ENCODE measurements at places on chromosomes 12 and 14. TPM values are rescaled to one million over a fixed set of nuclear protein-coding genes. Genes with fewer than 3 reads are reported as not detected.

GRCh38 chr12:91103624-91104023, 7.7 kb downstream of the LUM start:
- no peaks in the 10 kb centered on the region for H3K4me1 ChIP-seq
- no peaks in the 10 kb centered on the region for H3K36me3 ChIP-seq
- no peak for DNase-seq
- no peak overlapping the region for H3K4me3 ChIP-seq
- no peaks in the 10 kb centered on the region for H3K27me3 ChIP-seq

- H3K36me3 ChIP-seq = no peaks in the 10 kb centered on the region
- no peak for DNase-seq
- H3K27me3 ChIP-seq = no peaks in the 10 kb centered on the region
- H3K4me3 ChIP-seq = no peak overlapping the region
- no peak overlapping the region for H3K27ac ChIP-seq
These were observed 406.6 kb upstream of the SYT1 start for GRCh38 chr12:78457938-78458337.

- H3K27me3 ChIP-seq = no peaks in the 10 kb centered on the region
- H3K27ac ChIP-seq = no peak overlapping the region
- H3K4me1 ChIP-seq = no peaks in the 10 kb centered on the region
These were observed 177.8 kb upstream of the EGLN3 start for GRCh38 chr14:34128665-34129064.

GRCh38 chr12:127774828-127775227, 492.1 kb upstream of the TMEM132C start:
- H3K4me3 ChIP-seq = no peak overlapping the region
- no peaks in the 10 kb centered on the region for H3K36me3 ChIP-seq
- H3K27ac ChIP-seq = no peak overlapping the region

DNA sequence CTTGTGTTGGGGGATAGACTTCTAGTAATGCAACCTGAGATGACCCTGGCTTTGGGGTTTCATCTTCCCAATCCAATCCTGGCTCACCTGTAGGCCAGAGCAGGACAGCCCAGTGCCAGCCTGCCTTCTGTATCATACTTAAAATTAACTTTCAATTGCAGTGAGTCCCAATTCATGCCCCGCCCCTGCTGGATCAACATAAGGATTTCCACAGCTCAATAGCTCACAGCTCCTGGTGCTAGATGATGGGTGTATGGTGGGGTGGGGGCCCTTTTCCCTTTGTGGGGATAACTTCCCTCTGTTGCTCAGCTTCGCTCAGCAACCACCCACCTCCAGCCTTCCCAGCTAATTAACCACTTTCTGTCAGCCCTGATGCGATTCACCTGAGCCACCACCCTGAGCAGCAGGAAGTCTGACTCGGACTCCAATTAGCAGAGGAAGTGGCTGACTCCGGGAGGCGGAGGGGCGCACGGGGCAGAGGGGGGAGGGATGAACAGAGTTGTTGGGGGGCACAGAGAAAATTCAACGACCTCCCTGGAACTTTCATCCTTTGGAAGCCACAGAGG, 24.3 kb upstream of the CHGA start:
- peaks cover 26% of the 10 kb centered on the region for H3K27me3 ChIP-seq
- no peak overlapping the region for H3K27ac ChIP-seq
- no peak overlapping the region for H3K4me3 ChIP-seq
- H3K4me1 ChIP-seq = no peaks in the 10 kb centered on the region
- H3K36me3 ChIP-seq = no peaks in the 10 kb centered on the region
- DNase-seq = no peak

GRCh38 chr14:61355892-61356325, 34.5 kb downstream of the PRKCH start:
- no peaks in the 10 kb centered on the region for H3K27me3 ChIP-seq
- H3K27ac ChIP-seq = no peak overlapping the region
- no peaks in the 10 kb centered on the region for H3K36me3 ChIP-seq
- no peak overlapping the region for H3K4me3 ChIP-seq

GRCh38 chr12:57850854-57851430, 4.4 kb upstream of the CTDSP2 start:
- no peaks in the 10 kb centered on the region for H3K36me3 ChIP-seq
- H3K27me3 ChIP-seq = peaks cover 3% of the 10 kb centered on the region
- peak; percentile 39 for DNase-seq
- H3K27ac ChIP-seq = no peak overlapping the region

DNA sequence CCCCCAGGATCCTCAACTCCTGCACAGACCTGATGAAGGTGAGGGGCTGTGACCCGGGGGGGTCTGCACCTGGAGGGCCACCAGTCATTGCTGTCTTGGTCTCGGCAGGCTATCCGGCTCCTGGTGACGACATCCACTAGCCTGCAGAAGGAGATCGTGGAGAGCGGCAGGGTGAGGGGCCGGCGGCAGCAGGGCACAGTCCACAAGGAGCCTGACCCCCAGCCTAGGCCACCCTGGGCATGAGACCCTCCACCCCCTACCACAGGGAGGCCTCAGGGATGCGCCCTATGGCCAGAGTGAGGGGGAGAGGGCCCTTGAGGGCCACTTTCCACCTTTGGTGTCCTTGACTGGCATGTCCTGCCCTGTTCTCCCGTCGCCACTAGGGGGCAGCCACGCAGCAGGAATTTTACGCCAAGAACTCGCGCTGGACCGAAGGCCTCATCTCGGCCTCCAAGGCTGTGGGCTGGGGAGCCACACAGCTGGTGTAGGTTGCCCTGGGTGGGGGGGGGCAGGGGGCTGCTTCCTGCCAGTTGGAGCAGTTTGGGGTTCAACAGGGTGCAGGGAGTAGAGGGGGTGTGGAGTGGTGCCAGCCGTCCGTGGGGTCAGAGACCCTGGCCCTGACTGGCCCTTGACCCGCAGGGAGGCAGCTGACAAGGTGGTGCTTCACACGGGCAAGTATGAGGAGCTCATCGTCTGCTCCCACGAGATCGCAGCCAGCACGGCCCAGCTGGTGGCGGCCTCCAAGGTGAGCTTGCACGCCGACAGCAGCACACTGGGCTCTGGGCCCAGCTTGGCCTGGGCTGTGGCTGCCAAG, 25.0 kb downstream of the HIP1R start:
- H3K27me3 ChIP-seq = no peaks in the 10 kb centered on the region
- no peak overlapping the region for H3K4me3 ChIP-seq
- peak; percentile 86 for DNase-seq
- peak overlapping the region; percentile 43 for H3K27ac ChIP-seq
- H3K36me3 ChIP-seq = peaks cover 2% of the 10 kb centered on the region
- H3K4me1 ChIP-seq = peaks cover 47% of the 10 kb centered on the region

DNA sequence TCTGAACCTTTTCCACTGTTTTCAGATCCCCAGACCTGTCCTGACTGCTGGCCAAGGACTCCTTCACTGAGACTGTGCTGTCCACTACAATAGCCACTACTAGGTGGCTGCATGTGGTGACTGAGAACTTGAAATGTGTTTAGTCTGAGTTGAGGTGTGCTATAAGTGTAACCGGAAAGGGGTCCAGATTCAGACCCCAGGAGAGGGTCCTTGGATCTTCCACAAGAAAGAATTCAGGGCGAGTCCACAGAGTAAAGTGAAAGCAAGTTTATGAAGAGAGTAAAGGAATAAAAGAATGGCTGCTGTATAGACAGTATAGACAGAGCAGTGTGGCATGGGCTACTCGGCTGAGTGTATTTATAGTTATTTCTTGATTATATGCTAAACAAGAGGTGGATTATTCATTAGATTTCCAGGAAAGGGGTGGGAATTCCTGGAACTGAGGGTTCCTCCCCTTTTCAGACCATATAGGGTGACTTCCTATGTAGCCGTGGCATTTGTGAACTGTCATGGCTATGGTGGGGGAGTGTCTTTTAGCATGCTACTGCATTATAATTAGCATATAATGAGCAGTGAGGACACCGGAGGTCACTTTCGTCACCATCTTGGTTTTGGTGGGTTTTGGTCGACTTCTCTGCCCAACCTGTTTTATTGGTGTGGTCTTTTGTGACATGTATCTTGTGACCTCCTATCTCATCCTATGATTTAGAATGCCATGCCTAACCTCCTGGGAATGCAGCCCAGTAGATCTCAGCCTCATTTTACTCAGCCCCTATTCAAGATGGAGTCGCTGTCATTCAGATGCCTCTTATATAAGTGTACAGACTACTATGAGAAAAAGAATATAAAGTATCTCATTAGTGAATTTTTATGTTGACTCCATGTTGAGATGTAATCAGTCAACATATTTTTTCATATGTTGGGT, 70.0 kb upstream of the SRSF5 start:
- no peaks in the 10 kb centered on the region for H3K27me3 ChIP-seq
- peaks cover 78% of the 10 kb centered on the region for H3K4me1 ChIP-seq

DNA sequence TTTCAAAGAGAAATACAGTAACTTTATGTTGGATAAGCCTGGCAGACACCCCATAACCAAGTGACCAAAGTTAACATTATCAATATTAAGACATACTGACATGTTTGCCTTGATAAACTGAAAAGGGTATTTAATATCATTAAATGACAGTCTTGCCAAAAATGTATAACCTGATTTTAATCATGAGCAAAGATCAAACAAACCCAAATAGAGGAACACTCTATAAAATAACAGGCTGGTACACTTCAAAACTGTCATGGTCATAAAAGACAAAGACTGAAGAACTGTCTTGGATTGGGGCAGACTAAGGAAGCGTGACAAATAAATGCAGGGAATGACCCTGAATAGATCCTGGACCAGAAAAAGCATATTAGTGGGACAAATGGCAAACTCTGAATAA, 64.0 kb downstream of the AKAP6 start:
- H3K4me3 ChIP-seq = no peak overlapping the region
- no peak overlapping the region for H3K27ac ChIP-seq
- H3K4me1 ChIP-seq = no peaks in the 10 kb centered on the region
- no peaks in the 10 kb centered on the region for H3K27me3 ChIP-seq
- H3K36me3 ChIP-seq = no peaks in the 10 kb centered on the region

GRCh38 chr14:34713681-34714319, 593 bp downstream of the CFL2 start:
- peak overlapping the region; percentile 91 for H3K4me3 ChIP-seq
- DNase-seq = no peak
- H3K27me3 ChIP-seq = no peaks in the 10 kb centered on the region
- H3K27ac ChIP-seq = peak overlapping the region; percentile 87
- peaks cover 11% of the 10 kb centered on the region for H3K4me1 ChIP-seq

- no peak overlapping the region for H3K4me3 ChIP-seq
- no peaks in the 10 kb centered on the region for H3K27me3 ChIP-seq
- no peak for DNase-seq
- no peak overlapping the region for H3K27ac ChIP-seq
- peaks cover 27% of the 10 kb centered on the region for H3K4me1 ChIP-seq
These were observed 105.7 kb upstream of the PLEKHG7 start for GRCh38 chr12:92597118-92597517.

- H3K4me3 ChIP-seq = no peak overlapping the region
- no peak for DNase-seq
- H3K27ac ChIP-seq = no peak overlapping the region
- no peaks in the 10 kb centered on the region for H3K27me3 ChIP-seq
These were observed 32.7 kb upstream of the SELPLG start for GRCh38 chr12:108666401-108666881.

GRCh38 chr12:113997365-113997764, 31.2 kb upstream of the RBM19 start:
- no peak overlapping the region for H3K27ac ChIP-seq
- no peak overlapping the region for H3K4me3 ChIP-seq
- H3K4me1 ChIP-seq = no peaks in the 10 kb centered on the region
- DNase-seq = no peak

DNA sequence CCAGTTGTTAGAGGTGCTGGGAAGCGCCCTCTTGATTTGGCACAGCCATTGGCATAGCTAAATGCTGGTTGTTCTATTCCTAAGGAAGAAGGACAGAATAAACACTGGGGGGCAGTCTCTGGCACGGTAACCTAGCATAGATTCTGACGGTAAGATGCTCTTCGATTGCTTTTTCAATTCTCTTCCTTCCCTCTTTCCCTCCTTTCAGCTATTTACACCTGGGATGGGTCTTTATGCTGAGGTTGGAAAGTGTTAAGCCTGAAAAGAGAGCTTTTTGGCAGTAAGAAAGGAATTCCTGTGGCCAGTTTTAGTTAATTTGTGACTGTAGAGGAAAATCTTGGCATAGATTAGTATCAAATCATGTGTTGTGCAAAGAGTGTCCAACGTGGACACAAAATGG, 162.8 kb downstream of the SNAPC1 start:
- H3K4me3 ChIP-seq = no peak overlapping the region
- no peaks in the 10 kb centered on the region for H3K36me3 ChIP-seq
- no peak overlapping the region for H3K27ac ChIP-seq
- H3K27me3 ChIP-seq = no peaks in the 10 kb centered on the region

DNA sequence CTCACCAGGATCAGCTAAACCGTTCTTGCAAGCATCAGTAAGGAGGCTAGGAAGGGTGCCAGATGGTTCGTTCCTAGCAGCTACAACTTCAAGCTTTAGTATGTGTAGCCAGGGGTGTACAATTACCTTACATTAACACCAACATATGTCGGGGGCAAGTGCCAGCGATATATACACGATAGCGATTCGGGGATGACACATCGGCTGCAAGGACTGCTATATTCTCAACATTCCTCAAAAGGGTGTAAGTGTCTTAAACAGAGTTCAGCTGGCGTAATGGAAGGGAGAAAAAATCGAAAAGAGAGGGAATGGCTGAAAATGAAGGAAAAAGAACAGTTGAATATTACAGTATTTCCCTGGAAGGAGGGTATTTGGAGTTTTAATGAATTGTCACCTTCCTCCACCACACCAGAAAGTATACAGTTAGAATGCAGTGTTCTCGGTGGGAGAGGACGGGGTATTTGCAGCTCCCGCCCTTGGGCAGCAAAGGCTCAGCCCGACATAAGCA, 545 bp downstream of the LIMA1 start:
- no peak for DNase-seq
- no peaks in the 10 kb centered on the region for H3K36me3 ChIP-seq
- H3K27me3 ChIP-seq = no peaks in the 10 kb centered on the region
- H3K4me1 ChIP-seq = peaks cover 11% of the 10 kb centered on the region

- no peaks in the 10 kb centered on the region for H3K36me3 ChIP-seq
- no peak overlapping the region for H3K27ac ChIP-seq
- no peak overlapping the region for H3K4me3 ChIP-seq
- DNase-seq = no peak
- peaks cover 2% of the 10 kb centered on the region for H3K27me3 ChIP-seq
- H3K4me1 ChIP-seq = no peaks in the 10 kb centered on the region
These were observed 23.4 kb upstream of the BEGAIN start for GRCh38 chr14:100610511-100611217.

DNA sequence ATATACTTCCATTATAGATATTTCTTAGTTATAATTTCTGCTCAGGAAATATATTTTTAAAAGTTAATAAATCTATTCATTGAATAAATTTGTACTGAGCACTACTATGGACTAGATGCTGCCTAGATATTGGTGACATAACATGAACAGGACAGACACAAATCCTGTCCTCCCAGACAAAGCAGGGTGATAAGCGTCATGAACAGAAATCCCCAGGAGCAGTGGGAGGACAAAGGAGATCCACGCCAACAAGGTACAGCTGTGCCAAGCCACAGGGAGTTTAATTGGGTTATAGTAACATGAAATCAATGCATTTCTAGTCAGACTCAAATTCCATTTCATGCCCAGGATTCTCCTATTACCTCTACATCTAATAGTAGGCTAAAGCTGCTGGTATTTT, 171.8 kb upstream of the CPNE8 start:
- H3K27me3 ChIP-seq = no peaks in the 10 kb centered on the region
- no peaks in the 10 kb centered on the region for H3K4me1 ChIP-seq
- H3K36me3 ChIP-seq = no peaks in the 10 kb centered on the region
- DNase-seq = no peak

ACSM4 gene
- not detected for total RNA-seq

KLRC1 gene
- not detected for total RNA-seq

SLCO1B1 gene
- total RNA-seq = not detected

CSRP2 gene
- total RNA-seq = 0.44 TPM

RNF31 gene
- 114 TPM for total RNA-seq

TAMALIN gene
- total RNA-seq = 139 TPM
